CD4-positive, alpha-beta T cell (primary cell): ENCODE measurements at places on chromosomes 12 and 14.

- DNase-seq: no peak
Observed at GRCh38 chr12:116101991-116102390, 175.5 kb downstream of the MED13L start.

- DNase-seq: no peak
Observed at GRCh38 chr12:94770791-94771190, 120.4 kb upstream of the TMCC3 start.

GRCh38 chr14:91947475-91948184 is at the start of gene FBLN5:
TSS of gene FBLN5 (minus strand) at chr14:91947694. CDS start at chr14:91947229, 465 bp downstream.
- DNase-seq: peak; percentile 19

- DNase-seq: no peak
Observed at GRCh38 chr14:68391311-68392014, 401.4 kb downstream of the ZFP36L1 start.

GRCh38 chr12:21324551-21324950 is 10.2 kb downstream of the SLCO1A2 start:
- no peak for DNase-seq

- DNase-seq: no peak
Observed at GRCh38 chr12:51378749-51379148, 12.5 kb downstream of the GALNT6 start.

- DNase-seq: no peak
Observed at GRCh38 chr12:114916124-114916523, 232.1 kb upstream of the TBX3 start.

GRCh38 chr12:101920906-101921305 is 43.5 kb downstream of the DRAM1 start:
- DNase-seq: no peak

GRCh38 chr14:37709419-37710195 is 114.2 kb downstream of the TTC6 start:
- no peak for DNase-seq

DNA sequence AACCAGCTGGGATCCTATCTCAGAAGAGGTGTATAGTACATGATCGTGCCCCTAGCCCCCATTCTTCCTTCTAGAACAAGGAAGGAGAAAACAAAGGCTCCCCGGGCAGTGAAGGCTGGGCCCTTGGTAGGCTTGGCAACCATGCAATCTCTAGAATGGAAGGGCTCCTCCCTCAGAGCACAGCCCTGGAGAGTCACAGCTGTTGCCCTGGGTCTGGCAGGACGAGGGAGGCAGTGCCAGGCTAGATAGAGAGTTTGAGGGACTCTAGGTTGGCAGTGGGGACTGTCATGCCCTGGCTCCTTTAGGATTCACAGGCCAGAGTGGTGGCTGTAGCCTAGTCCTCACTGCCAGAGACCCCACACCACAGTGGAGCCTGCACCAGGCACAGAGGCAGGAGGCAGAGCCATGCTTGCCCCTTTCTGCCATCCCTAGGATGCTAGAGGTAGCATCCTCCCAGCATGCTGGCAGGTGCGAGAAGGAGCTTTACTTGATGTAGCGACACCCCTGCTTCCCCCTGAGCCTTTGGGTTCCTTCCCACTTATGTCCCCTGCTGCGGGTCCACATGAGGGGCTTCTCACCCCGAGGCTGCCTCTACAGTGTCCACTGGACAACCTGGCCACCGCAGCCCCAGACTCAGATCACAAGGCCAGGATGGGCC is 33.4 kb upstream of the CIPC start:
- DNase-seq: no peak

DNA sequence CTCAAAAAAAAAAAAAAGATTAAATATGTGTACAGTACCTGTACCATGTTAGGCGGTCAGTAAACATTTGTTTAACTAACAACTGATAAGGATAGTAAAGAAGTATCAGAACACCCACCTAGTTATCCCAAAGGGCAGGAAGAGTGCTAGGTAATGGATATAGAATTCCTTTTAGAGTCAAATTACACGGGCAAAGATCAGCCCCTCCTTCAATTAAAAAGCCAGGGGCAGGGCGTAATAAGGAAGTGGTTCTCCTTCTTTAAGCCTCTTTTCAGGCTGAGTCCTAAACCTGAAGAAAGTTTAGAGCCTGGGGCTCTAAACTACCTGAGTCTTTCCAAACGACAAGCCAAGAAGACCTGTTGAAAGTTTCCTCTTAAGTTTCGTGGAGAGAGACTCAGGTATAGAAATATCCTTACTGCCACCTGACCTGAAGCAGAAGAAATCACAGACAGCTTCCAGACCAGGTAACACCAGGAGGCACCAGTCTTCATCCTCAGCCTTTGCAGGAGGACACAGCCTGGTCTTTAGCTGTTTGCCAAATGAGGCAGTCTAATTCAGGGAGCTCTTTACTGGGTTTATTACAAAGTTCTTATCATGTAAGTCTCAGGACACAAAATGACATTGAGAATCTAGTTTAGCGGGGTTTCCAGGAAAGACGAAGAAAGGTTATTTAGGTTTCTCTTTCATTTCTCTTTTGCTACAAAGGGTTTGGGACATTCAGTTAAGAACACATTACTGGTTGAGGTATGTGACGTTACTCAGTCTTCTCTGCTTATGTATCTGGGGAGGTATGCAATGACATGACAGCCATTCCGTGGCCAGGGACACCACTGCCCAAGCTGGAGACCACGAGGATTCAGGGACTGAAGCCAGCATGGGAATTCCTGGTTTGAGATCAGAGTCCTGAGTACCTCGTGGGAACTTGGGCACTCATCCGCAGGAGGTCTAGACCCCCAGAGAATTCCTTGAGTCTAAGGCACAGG is at the start of gene BCL2L14:
Gene BCL2L14 (plus strand): TSS at position 266 of the 983 bp plus-strand sequence. CDS start 8,367 bp downstream, outside the sequence.
- peak; percentile 44 for DNase-seq

GRCh38 chr12:97984974-97985580 is 522.5 kb downstream of the RMST start:
- no peak for DNase-seq

DNA sequence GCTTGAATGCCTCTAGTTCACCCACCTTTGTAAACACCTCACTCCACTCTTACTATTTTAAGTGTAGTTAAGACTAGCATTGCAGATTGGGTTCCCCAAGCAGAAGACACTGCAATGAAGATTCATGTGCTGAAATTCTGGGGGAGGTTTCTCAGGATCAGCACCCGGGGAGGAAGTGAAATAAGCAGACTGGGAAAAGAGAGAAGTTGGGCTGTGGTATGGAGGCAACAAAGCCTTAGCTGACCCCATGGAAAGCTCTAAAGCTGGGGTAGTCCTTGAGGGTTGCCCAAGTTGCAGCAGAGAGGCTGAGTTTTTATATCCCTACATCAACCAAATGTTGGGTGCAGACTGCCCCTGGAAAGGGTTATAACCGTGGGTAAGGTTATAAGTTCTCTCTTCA is 23.9 kb upstream of the IGF1 start:
- DNase-seq: no peak

DNA sequence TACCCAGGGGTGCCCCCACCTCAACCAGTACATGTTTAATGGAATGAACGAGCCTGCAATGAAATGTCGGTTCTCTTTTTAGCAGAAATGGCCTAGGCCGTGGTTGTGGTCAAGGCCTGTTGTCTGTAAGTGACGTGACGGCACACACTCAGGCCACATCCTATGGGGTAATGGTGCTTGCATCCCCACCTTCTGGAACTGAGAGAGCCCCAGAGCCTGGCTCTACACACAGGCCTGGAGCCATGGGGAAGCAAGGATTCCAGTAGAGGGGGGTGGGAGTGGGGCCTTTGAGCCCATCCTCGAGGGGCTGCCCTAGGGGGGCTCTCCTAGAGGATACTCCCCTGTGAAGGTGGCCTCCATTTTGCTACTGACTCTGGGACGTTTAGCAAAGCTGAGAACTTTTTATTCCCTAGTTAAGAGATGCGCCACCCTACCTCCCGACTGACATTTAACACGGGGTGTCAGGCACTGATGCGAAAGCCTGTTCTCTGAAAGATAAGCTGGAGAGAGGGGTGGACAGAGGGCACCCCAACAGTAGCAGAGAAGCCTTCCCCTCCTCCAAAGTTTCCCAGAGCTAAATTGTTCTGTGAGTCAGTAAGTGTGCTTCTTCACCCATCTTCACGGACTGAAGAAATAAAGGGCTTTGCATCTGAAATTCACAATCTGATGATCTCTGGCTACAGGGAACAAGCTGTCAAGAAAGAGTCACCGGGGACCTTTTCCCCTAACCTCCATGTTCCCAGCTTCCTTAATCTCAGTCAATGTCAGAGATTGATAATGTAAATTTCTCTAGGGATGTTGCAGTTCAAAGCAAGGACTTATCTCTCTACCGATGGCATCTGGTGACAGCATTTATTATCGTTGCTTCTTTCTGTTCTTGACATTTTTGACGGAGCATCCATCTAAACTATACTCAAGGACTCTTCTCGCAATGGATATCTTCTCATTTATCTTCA is 6.8 kb downstream of the RIN3 start:
- no peak for DNase-seq

DNA sequence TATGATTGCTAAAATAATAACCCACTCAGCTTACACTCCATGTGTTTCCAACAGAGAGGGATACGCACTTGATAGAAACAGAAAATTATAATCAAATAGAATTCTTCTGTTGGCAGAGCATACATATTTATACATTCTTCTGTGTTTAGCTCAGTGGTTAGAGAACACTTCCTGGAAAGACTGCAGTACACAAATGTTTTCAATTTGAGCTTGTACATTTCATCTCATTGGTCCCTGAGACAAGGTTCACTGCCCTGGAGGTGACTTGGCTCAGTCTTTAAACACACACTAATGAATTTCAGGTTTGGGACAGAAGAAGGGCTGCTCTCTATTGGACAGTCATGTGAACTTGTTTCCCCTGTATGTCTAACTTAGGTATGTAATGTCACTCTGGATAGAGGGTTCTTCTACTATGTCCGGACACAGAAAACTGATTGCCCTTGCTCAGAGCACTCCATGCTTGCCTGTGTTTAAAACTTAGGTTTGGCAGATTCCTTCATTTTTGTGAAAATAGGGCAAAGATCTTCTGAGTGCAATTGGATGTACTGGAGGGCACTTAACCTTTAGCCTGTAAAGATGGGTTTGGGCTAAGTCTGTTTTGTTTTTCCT is 22.9 kb downstream of the PROX2 start:
- DNase-seq: no peak

DNA sequence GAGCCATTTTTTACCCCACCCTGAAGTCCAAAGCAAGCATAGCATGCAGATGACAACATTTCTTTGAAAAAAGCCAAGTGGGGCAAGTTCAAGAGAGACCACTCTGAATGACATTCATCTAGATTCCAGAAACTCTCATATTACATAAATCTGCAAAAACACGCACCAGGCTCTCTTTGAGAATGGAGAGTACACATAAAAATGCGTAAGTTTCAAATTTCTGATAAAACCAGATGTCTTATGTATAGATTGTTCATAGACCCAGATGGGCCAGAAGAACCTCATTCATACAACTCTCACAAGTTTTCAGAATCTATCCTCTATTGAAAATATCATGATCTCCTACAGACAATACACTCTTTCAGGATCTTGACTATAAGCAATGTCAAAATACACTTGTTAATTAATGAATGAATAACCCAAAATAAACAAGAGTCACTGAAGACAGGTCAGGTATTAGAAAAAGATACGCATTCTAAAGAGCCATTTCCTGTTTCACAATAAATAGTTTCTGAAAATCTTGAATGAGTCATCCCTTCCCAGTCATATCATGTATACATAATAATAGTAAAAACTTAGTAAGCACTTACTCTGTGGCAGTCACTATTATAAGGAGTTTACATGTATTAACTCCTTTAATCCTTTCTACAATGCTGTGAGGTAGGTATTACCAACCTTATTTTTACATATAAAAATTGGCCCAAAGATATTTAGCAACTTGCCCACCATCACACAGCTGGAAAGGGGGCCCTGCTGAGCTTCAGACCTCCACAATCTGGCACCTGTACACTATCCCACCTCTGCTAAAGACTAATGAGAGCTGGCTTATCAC is 72.0 kb downstream of the PPP2R5E start:
- no peak for DNase-seq

DNA sequence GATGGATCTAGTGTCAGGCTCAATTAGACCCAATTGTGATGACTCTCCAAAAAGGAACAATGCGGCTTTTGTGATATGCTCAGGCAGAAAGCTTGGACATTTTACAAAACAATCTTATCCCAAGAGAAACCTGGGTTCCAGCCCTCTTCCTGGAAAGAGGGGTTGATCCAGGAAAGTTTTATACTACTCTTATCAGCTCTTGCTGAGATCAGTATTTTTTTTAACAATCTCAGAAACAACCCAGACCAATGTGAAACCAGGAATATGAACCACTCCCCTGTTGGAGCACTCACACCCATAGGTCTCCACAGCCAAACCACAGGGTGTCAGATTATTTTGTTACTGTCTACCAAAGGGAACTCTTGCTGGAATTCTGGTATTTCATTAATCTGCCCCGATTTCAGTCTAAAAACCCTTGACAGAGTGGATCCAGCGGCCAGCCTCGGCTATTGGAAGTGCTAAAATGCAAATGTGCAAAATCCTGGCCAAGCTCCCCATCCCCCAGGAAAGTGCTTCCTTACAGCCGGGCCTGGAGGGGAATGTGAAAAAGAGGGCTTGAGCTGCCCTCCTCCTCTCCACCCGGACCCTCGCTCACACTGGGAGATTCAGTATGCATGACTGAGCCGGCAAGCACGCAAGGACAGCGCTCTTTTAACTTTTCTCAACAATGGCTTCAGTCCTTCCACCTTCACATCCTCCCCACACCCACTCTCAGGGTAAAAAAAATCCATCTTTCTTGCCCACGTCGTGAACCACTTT is 4.0 kb downstream of the FBXL14 start:
- DNase-seq: no peak

DNA sequence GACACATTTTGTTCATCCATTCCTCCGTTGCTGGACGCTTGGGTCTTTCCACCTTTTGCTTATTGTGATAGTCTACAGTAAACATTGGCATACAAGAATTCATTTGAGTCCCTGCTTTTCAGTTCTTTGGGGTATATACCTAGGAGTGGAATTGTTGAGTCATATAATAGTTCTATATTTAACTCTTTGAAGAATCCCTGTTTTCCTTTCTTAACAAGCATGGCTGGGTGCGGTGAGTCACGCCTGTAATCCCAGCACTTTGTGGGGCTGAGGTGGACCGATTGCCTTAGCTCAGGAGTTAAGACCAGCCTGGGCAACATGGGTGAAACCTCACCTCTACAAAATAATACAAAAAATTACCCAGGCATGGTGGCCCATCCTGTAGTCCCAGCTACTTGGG is 75.4 kb downstream of the CCDC92 start:
- no peak for DNase-seq

GRCh38 chr12:76080729-76081415 is 3.6 kb downstream of the NAP1L1 start:
- DNase-seq: peak; percentile 41

GRCh38 chr12:78540606-78541336 is 323.8 kb upstream of the SYT1 start:
- DNase-seq: no peak

- DNase-seq: no peak
Observed at GRCh38 chr12:25591144-25591543, 38.1 kb upstream of the LMNTD1 start.

- DNase-seq: no peak
Observed at GRCh38 chr12:114245555-114245954, 160.4 kb downstream of the TBX5 start.

- DNase-seq: no peak
Observed at GRCh38 chr14:102893452-102893851, 29.0 kb upstream of the AMN start.

- no peak for DNase-seq
Observed at GRCh38 chr14:38404616-38405015, 148.7 kb upstream of the CLEC14A start.
